SK-N-MC (cell line): ENCODE measurements at places on chromosomes 5 and 9.

DNA sequence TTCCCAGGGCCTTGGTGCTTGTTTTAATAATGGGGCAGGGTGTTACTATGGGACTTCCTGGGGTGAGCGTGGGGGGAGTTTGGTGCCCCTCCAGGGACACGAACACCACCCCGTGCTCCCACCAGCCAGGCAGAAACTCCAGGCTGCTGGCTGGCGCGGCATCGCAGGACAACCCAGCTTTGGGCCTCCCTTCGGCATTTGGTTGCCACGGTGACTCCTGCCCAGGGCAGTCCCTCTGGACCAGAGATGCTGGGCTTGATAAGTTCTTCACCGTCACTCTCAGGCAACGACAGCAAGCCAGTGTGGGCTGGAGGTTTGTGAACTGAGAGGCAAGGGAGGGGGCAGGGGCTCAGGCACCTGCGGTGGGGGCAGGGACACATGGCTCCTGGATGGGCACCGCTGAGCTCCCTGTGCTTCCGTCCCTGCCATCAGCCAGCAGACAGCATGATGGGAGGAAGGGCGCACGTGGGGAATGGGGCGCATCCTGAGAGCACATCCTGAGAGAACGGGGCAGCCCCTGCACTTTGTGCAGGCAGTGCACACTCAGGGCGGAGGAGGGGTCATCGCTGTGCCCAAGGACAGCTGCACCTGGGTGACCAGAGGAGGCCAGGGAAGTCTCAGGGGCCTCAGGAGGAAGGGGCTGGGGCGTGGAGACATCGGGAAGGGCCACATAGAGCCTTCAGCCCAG, 116.4 kb downstream of the RXRA start:
- DNase-seq, result no peak

DNA sequence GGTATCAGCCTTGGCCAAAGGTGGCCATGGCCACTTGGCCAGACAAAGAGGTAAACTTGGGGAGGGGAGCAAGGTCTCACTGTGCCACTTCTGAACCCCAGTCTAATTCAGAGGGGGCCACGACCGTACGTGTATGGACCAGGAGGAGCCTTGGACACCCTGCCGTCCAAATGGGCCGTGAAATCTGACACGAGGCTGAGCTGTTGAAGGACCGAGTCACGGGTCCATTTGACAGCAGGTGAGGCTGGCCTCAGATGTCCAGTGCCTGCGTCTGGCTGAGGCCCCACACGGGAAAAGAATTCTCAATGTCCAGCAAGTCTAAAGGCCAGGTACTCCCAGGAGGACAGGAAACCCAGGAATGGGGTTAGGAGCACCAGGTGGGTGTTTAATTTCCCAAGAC, 17.7 kb downstream of the CMBL start:
- no peak for DNase-seq

DNA sequence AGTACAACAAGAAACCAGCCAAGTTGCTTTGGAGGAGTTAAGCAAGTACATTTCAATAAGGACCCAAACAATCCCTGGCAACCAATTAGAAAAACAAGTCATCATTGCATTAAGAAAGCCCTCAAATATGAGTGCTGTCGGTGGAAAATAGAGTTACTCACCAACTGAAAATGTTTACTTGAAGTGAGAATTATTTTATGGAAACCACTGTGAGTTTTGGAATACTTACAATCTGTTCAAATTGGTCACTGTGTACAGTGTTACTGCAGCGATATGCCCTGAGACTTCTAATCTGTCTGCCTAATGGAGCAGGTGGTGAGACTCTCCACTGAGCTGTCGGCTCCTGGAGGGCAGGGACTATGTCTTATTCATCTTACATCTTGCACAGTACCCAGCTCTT, 1073.2 kb upstream of the DMAC1 start:
- no peak for DNase-seq

GRCh38 chr5:76445830-76446229, 42.7 kb downstream of the IQGAP2 start:
- DNase-seq, result no peak

- DNase-seq, result no peak
These were observed 24.0 kb upstream of the ANKRD31 start for GRCh38 chr5:75260708-75261107.

GRCh38 chr9:107782789-107783188, 293.2 kb upstream of the KLF4 start:
- no peak for DNase-seq

GRCh38 chr5:91867799-91868198, 484.7 kb upstream of the ARRDC3 start:
- no peak for DNase-seq

DNA sequence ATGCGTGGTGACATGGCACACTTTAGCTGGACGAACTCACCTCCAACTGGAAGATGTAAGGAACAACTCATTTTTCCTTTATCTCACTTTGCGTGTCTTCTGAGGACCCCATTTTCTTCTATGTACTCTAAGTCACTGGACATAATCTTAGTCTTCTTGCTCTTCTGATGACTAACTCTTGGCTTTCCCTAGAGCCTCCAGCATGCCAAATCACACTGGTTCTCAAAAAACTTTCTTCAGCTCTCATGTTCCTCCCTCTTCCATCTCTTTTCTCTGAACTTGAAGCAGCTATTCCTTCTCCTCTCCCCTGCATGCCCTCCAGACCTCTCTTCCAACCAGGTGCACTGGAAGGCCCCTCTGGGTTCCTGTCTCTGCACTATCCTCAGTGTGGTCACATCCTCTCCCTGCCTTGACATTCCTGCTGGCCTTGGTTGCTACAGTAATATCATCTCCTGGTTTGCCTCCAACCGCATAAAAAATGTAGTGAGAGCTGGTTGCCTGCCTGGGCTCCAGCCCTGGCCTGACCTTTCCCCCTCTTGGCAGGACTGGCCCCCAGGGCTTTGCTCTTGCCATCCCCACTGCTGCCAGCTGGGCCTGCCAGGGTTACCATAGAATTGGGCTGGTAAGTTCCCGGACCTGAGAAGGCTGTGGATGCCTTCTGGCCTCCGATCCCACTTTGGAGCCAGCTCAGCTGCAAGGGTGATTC, 44.8 kb upstream of the BNC2 start:
- DNase-seq, result no peak

- no peak for DNase-seq
These were observed 21.9 kb upstream of the SH3GL2 start for GRCh38 chr9:17556935-17557334.

DNA sequence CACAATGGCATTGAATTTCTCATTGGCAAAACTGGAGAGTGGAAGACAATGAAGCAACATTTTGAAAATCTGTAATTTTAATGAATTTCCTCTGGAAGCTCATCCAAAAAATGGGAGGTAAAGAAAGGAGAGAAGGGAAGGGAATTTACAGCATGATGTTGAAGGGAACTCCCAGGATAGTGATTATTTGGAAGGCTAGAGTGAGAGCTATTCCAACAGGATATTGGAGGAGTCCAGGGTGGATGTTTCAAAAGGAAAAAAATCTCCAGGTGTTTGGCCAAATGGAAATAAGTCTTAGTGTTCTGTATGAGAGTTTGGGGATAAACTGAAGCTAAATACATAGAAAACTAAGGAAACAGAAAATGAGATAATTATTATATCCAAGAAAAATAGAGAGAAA, 106.2 kb downstream of the IZUMO3 start:
- DNase-seq, result no peak

DNA sequence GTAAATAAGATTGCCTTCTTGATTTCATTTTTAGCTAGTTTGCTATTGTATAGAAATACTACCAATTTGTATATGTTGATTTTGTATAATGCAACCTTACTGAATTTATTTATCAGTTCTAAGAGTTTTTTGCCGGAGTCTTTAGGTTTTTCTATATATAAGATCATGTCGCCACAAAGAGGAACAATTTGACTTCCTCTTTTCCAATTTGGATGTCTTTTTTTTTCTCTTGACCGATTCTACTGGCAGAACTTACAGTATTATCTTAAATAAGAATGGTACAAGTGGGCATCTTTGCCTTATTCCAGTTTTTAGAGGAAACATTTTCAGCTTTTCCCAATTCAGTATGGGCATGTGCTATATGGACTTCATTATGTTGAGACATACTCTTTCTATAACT, 624.7 kb upstream of the ACO1 start:
- no peak for DNase-seq

DNA sequence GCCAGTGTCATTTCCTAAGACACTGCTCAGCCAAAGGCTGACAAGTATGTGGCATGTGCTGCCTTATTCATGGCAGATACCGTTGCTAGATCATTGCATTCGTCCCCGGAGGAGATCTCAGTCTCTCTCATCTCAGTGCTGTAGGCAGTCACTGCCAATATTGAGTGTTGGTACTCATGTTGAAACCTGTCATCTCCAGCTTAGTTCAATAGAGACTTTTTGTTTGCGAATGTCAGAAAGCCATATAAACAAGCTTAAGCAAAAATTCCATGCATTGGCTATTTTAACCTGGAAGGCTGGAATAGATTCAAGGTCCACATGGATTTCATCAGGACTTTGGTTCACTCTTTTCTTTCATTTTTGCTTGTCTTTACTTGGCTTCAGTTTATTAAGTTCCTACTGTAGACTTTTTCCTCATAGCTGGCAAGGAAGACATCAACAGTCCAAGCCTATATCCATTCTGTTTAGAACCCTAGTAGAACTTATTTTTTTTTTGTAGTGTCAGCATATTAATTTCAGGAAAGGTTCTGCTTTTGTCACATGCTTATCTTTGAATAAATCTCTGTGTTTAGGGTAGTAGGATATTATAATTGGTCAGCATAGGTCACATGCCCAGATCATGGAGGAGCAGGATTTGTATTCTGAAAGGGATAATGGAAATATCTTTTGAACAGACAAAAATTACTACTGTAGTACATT, 66.8 kb downstream of the FCHO2 start:
- no peak for DNase-seq

DNA sequence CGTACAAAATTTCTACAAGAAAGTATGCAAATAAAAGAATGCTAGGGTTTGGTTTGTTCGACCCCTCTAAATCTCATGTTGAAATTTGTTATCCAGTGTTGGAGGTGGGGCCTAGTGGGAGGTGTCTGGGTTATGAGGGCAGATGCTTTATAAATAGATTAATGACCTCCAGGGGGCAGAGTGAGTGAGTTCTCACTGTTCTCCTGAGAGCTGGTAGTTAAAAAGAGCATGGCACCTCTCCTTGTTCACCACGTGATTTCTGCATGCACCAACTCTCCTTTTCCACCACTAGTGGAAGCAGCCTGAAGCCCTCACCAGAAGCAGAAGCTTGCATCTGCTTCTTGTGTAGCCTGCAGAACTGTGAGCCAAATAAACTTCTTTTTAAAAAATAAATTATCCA, 50.4 kb upstream of the FAM170A start:
- DNase-seq, result peak; percentile 16

DNA sequence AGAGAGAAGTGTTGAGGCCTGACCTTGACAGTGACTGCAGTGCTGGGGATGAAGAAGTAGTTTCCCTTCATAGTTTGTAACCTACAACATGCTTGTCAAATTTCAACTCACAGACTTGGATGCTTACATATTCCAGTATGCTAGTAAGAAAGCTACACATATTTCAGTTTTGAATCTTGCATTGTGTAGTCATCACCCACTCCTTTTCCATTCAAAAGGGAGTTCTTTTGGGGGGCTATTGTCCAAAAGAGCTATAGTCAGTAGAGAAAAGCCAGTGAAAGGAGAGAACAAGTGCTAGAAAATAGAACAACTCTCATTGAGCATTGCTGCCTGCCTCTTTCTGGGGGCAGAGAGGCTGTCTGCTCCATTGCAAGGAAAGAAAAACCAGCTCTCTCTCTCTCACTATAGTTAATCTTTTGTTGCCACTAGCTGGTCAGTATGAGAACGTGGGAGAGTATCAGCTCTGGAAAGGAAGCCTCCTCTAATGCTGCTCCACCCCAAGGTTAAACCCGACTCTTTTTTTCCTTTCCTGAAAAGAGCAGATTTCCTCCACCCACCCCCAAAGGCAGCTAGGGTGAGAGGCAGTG, 7.3 kb downstream of the ASTN2 start:
- DNase-seq, result no peak

DNA sequence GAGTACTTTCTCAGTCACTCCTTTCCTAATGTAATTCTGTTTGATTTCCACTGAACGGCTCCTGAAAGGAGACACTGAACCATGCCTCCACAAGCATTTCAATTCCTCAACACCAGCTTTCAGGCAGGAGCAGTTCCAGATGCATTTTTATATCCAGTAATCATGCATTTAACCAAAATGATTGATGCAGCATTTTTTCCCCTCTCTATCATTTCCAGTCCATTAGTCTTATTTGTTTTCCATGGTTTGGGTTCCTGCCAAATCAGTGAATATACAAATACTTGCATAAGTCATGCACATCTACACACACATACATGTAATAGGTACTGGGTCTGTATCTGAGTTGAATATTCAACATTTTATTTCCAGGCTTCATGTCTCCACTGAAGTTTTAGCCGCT, 122.7 kb downstream of the GRIA1 start:
- no peak for DNase-seq

DNA sequence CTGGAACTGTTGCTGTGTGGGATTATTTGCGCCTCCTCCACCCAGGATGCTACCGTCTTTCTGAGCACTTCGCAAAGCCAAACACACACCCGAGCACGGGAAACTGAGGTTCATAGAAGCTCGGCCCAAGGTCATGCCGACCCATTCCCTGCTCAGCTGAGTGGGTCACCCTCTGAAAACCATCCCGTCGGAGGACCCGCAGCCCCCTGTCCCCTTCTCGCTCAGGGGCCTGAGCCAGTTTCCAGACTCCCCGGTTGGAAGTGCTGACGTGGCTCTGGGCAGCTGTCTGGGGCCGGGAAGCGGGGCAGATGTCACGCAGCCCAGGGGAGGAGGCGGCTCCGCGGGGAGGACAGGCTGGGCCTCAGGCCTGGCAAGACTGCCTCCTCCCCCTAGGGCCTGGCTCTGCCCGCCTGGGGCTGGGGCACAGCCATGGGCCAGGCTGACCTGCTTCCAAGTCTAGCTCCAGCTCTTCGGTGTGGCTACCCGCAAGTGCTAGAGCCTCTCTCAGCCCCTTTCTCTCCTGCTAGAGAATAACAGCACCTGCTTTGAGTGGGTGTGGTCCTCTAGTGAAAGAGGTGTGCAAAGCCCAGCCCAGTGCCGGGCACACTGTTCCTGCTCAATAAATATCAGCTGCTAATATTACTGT, 9.9 kb upstream of the CXXC5 start:
- no peak for DNase-seq

DNA sequence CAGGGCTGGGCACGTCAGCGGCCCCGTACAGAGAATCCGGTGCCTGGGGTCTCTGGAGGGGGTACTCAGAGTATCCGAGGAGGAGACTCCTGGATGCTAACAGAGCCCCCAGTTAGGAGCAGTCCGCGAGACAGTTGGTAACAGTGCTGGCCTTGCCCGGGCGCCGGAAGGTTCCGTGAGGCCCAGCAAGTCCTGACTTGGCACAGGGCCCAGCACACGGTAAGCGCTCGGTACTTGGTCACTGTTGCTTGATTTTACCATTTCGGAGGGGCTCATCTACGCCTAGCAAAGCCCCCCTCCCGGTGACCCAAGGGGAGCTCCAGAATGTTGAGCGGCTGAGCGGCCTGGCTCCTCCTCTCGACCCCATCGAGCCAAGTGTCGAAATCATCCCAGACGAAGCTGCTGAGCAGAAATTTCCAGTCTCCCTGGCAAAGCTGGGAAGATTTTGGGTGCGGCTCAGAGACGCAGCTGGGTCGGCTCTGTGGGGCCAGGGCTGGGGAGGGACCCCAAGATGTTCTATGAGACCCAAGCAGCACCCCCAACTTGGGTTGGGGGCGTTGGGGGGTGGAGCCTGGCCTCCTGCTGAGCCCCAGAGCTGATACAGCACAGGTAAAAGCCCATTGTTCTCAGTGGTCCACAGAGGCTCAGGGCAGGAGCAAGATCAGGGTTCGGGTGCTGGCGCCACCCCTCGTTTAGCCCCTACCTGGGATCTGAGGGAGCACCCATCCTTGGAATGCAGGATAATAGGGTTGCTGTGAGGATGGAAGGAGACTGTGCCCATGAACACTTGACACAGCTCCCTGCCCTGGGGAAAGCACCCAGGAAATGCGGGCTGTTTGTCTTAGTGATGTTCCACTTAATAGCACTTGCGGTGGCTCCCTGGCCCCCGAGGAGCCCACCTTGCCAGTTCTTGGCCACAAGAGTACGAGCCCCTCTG, 137.2 kb downstream of the C9orf50 start:
- DNase-seq, result no peak
